ENCODE measurements at places on chromosomes 3 and 15.

GRCh38 chr3:10242182-10243065, 5.8 kb upstream of the TATDN2 start:
- DNase-seq, result no peak

- DNase-seq, result no peak
These were observed 7.8 kb downstream of the UROC1 start for GRCh38 chr3:126509597-126510307.

DNA sequence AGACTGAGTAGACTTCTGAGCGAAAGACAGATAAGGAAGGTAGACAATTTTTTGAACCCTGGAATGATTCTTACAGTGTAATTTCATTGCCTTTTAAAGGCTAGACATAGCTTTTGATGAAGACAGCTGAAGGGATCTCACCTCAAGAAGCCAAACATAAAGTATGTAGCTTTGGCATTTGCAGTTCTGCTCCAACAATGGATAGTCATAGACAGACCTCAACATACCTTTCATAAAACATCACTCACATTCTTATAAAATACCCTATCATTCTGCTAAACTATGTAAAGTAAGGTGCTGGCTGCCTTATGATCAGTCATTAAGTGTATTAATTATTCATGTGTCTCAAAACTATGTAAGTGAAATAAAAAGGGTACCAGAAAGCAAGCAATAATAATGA, 70.0 kb downstream of the UBE3A start:
- no peak for DNase-seq

DNA sequence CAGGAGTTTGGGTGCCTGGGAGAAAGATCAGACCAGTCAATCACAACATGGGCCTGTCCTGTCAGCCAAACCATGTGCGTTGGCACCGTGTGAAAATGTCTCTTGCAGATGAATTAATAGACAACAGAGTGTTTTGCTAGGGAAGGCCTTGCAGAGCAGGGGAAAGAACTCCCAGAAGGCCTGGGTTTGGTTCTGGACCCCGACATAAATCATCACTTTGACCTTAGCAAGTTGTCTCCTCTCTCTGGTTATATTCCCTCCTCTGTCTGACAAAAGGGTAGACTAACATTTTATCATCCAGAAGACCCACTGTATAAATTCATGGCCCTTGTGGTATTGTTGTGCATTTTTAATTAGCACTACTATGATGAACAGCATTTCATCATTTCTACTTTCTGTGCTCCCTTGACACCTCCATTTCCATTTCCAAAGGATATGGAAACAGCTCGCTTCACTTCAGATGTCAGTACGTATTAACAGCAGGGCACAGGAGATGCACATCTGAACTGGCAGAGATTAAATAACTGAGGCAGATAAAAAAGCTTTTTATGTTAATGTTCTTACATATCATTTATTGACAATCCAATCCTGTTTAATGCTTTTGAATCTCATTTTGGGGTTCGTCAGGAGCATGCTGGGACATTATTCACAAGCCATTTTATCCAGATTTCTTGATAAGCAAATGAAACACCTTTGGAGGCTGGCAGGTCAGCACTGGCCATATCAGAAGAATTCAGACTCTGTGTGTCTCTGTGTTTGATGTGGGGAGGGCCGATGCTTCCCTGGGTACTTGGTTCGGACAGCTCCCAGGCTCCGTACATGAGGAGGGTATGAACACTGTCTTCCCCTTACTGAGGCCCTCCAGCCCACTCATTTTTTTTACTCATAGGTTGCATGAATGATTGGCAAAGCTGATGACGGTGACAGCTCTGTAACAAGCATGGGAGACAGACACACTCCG, 28.2 kb upstream of the IL12A start:
- no peak for DNase-seq

- DNase-seq, result no peak
These were observed 61.7 kb downstream of the TGFBR2 start for GRCh38 chr3:30668051-30668609.

Measured in MM.1S (cell line).